HEK293T (cell line): ENCODE measurements at places on chromosomes 4 and X.

- no peak for DNase-seq
These were observed 231.4 kb upstream of the GPC4 start for GRCh38 chrX:133646719-133647116.

DNA sequence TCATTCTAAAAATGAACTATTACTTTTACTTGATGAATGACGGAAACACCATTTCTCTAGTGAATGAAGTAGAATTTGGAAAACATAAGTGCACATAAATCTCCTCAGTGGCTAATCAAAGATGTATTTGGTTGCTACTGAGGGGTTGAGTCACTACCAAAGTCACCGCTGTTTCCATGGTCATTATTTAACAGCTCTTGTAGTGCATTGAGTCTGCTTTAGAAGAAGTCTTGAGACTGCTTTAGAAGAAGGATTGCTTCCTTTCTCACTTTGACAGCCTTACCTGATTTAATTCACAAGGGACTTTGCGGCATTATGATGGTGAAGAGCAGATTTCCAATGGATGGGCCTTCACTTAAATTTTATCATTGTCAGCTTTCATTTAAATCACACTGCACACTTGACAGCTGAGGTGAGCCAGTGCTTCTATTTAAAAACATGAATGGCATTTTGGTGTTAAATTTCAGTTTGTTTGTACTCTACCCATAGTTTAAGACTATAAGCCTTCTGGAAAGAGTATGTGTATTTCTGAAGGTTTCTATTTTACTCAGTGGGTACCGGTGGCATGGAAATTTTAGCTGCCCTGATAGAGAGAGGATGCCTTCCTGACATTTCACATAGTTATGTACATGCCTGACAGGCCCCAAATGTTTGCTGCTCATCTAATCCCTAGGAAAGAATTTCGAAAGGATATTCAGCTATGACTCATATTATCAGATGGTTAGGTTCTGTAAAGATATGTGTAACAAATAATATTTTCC is 9.5 kb downstream of the ASB5 start:
- no peak for DNase-seq

- no peak for DNase-seq
These were observed 52.1 kb upstream of the KDR start for GRCh38 chr4:55177461-55177860.

DNA sequence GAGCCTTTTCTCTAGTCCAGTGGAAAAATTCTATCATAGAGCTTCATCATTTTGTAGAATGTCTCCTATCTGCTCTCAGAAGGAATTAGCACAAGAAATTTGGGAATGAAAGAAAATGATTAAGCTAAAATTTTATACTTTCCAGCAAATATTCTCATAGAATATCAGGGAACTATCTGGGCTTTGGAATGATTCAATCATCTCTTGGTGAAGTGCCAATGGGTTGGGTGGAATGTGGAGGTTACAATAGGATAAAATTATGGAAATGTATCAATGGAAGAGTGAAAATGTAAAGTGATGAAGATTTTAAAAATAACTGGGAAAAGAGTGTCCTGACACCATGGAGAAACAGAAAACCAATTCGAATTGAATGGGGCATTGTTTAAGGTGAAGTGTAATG is 119.0 kb upstream of the MID1 start:
- DNase-seq: no peak

GRCh38 chrX:111719426-111720210 is 38.6 kb downstream of the ALG13 start:
- no peak for DNase-seq

DNA sequence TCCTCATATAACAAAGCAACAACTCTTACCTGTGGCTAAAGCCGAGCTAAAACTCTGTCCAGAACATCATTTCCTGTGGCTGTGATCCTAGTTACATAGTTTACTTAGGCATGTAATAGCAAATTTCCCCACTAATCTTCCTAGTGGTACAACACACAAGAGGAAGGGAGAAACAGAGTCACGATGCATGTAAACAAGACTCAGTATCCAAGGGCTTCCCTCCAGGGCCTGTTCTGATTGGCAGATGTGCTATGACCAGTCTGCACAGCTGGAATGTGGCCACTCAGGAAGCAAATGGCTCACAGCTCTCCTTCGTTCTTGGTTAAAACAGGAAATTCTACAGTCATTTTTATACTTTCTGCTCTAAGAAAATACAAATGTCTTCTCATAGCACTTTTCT is 49.2 kb upstream of the PRSS48 start:
- DNase-seq: no peak

DNA sequence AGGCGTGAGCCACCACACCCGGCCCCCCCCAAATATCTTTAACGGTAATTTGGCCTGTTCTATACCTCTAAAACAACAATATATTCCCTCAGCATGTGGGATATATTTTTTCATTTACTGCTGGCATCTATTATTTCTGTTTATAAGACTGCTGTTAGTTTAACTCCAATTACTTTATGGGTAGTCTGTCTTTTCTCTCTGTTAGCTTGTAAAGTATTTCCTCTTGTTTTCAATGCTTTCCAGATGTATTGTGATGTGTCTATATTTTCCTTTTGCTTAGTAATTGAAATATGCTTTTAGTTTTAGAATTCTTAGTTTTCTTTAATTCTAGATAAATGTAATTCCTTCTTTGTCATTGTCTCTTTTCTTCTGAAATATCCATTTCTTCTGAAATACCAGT is 445.8 kb downstream of the ANKRD50 start:
- no peak for DNase-seq
